ENCODE measurements at places on chromosomes 3 and 15. TPM values are rescaled to one million over a fixed set of nuclear protein-coding genes. Genes with fewer than 3 reads are reported as not detected.

- H3K27me3 ChIP-seq: no peaks in the 10 kb centered on the region
- no peaks in the 10 kb centered on the region for H3K4me1 ChIP-seq
- peak; percentile 55 for DNase-seq
- H3K4me3 ChIP-seq: no peak overlapping the region
Measured at GRCh38 chr3:185950728-185951127, 12.9 kb upstream of the TRA2B start.

GRCh38 chr3:127588806-127589577, 1.5 kb downstream of the TPRA1 start:
- H3K36me3 ChIP-seq: no peaks in the 10 kb centered on the region
- peaks cover 13% of the 10 kb centered on the region for H3K4me1 ChIP-seq
- H3K27me3 ChIP-seq: no peaks in the 10 kb centered on the region
- H3K4me3 ChIP-seq: no peak overlapping the region
- no peak overlapping the region for H3K27ac ChIP-seq

DNA sequence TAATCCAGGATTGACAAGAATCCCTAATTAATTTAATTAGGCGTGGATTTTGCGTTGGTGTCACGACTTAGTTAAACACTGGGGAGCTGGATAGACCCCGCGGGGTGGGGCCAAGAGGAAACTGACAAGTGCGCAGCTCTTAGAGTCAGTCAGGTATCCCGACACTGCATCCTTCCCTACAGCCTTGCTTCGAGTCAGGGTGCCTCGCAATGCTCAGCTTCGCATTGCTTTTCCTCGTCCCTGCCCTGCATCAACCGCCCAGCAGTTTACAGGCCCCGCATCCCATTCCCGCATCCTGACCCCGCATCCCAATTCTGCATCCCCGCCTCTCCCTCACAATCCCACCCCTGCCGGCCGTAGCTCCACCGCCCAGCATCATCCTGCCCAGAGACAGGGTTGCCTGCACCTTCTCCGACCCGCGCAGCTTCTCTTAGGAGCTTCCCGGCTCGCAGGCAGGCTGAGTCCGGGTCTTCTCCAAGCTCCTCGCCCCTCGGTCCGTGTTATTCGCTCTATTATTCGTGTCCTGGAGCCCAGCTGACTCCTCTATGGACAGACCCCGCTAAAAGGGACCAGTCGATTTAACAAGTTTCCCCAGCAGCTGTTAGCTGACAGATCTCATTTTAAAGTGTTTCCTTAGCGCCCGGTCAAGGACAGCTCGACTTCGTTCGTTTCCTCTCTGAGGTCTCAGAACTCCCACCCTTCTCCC, 699 bp upstream of the SHOX2 start:
- H3K36me3 ChIP-seq: no peaks in the 10 kb centered on the region
- no peak overlapping the region for H3K4me3 ChIP-seq
- DNase-seq: no peak
- peaks cover 71% of the 10 kb centered on the region for H3K27me3 ChIP-seq
- peaks cover 8% of the 10 kb centered on the region for H3K4me1 ChIP-seq
- no peak overlapping the region for H3K27ac ChIP-seq

GRCh38 chr3:160003520-160004128, 15.0 kb downstream of the IL12A start:
- H3K27ac ChIP-seq: no peak overlapping the region
- no peaks in the 10 kb centered on the region for H3K27me3 ChIP-seq
- no peak overlapping the region for H3K4me3 ChIP-seq
- no peaks in the 10 kb centered on the region for H3K36me3 ChIP-seq
- H3K4me1 ChIP-seq: no peaks in the 10 kb centered on the region
- peak; percentile 68 for DNase-seq

PSTPIP1 gene
- polyA plus RNA-seq: 2.3 TPM

GRCh38 chr15:96107916-96108315, 222.6 kb upstream of the NR2F2 start:
- H3K27ac ChIP-seq: no peak overlapping the region
- DNase-seq: no peak
- no peak overlapping the region for H3K4me3 ChIP-seq

SLC12A6 gene
- 26.0 TPM for polyA plus RNA-seq

GRCh38 chr3:49902511-49903345, 945 bp downstream of the MST1R start:
- peak overlapping the region; percentile 97 for H3K27ac ChIP-seq
- DNase-seq: no peak
- H3K27me3 ChIP-seq: no peaks in the 10 kb centered on the region
- no peak overlapping the region for H3K4me3 ChIP-seq
- peaks cover 39% of the 10 kb centered on the region for H3K36me3 ChIP-seq
- peaks cover 4% of the 10 kb centered on the region for H3K4me1 ChIP-seq

ARPIN gene
- 37.1 TPM for polyA plus RNA-seq

DNA sequence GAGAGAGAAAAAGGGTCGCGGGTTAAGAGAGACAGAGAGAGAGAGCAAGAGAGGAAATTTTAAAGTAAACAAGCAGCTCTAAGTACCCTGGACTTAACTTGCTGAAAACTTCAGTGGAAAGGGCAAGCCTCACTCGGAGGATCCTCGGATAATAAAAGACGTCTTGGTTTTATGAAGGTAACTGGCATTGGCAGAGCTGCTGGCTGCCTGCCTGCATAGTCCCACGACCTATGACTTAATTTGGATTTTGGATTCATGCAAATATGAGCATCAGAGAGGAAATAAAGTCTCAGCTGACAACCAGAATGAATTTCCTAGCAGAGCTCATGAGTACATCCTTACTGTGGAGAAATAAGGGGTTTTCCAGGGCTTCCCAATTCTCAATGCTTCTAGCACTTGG, 95.1 kb upstream of the PDZRN3 start:
- H3K27ac ChIP-seq: peak overlapping the region; percentile 30
- no peak overlapping the region for H3K4me3 ChIP-seq
- no peak for DNase-seq
- H3K36me3 ChIP-seq: no peaks in the 10 kb centered on the region

FBXW12 gene
- polyA plus RNA-seq: not detected

DNA sequence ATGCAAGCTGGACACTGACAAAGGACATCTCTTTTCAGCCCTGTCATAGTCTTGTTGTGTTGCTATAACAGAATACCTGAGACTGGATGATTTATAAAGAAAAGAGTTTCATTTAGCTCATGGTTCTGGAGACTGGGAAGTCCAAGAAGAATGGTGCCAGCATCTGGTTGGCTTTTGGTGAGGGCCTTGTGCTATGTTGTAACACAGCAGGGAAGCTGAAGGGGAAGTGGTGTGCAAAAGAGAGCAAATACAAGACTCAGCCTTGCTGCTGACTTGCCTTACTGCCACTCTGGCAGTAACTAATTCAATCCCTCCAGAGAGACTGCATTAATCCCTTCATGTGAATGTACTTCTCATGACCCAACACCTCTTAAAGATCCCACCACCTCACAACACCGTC, 356.3 kb upstream of the PROK2 start:
- H3K27ac ChIP-seq: no peak overlapping the region
- peaks cover 26% of the 10 kb centered on the region for H3K4me1 ChIP-seq
- H3K36me3 ChIP-seq: no peaks in the 10 kb centered on the region
- H3K27me3 ChIP-seq: no peaks in the 10 kb centered on the region

DNA sequence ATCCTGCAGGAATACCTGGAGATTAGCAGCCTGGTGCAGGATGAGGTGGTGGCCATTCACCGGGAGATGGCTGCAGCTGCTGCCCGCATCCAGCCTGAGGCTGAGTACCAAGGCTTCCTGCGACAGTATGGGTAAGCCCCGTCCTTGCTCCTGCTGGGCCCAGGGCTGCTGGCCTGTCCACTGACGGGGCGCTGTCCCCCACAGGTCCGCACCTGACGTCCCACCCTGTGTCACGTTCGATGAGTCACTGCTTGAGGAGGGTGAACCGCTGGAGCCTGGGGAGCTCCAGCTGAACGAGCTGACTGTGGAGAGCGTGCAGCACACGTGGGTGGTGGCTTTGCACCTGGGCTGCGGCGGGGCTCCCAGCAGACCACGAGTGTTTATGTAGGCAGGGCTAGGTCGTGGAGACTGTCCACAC, 5.0 kb downstream of the FES start:
- H3K4me1 ChIP-seq: peaks cover 18% of the 10 kb centered on the region
- no peaks in the 10 kb centered on the region for H3K27me3 ChIP-seq
- no peak for DNase-seq
- no peaks in the 10 kb centered on the region for H3K36me3 ChIP-seq

- no peaks in the 10 kb centered on the region for H3K36me3 ChIP-seq
- H3K27me3 ChIP-seq: no peaks in the 10 kb centered on the region
- H3K27ac ChIP-seq: no peak overlapping the region
Measured at GRCh38 chr3:13042715-13043271, 30.4 kb downstream of the IQSEC1 start.

GLDN gene
- polyA plus RNA-seq: 0.87 TPM

GRCh38 chr15:85026304-85027032, 44.8 kb downstream of the PDE8A start:
- DNase-seq: no peak
- H3K4me3 ChIP-seq: no peak overlapping the region
- H3K36me3 ChIP-seq: no peaks in the 10 kb centered on the region
- peaks cover 49% of the 10 kb centered on the region for H3K4me1 ChIP-seq
- no peaks in the 10 kb centered on the region for H3K27me3 ChIP-seq
- peak overlapping the region; percentile 31 for H3K27ac ChIP-seq

GRCh38 chr3:43153216-43154083, 47.6 kb upstream of the POMGNT2 start:
- no peaks in the 10 kb centered on the region for H3K4me1 ChIP-seq
- no peaks in the 10 kb centered on the region for H3K27me3 ChIP-seq
- no peaks in the 10 kb centered on the region for H3K36me3 ChIP-seq
- H3K27ac ChIP-seq: no peak overlapping the region
- no peak overlapping the region for H3K4me3 ChIP-seq

DNA sequence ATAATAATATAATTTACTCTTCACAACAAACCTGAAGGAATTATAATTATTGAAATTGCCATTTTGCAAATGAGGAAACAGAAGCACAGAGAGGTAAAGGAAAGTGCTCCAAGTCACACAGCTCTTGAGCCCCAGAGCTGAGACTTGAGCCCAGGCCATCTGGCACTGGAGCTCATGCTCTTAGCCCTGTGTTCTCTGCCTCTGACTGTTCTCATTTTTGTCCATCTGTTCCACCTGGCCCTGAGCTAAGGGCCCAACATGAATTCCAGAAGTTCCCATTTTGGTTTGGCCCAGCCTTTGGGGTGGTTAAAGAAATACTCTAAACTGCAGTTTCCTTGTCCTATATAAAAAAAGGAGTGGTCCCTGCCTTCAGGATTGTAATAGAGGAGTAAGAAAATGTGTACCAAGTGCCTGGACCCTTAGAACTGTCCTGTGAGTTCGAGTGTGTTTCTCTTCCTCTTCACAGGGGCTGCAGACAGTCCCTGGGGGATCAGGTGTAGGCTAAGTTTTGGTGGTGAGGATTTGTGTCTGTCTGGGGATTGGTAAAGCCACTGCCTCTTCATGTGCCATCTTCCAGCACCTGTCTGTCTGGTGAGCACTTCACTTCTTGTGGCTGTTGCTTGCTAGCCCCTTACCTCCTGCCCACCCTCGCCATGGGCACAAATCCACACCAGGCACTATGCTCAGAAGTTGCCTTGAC, 91.8 kb downstream of the DNAJB8 start:
- H3K27ac ChIP-seq: no peak overlapping the region
- H3K4me1 ChIP-seq: no peaks in the 10 kb centered on the region
- no peaks in the 10 kb centered on the region for H3K27me3 ChIP-seq
- no peak overlapping the region for H3K4me3 ChIP-seq
- DNase-seq: no peak

DNA sequence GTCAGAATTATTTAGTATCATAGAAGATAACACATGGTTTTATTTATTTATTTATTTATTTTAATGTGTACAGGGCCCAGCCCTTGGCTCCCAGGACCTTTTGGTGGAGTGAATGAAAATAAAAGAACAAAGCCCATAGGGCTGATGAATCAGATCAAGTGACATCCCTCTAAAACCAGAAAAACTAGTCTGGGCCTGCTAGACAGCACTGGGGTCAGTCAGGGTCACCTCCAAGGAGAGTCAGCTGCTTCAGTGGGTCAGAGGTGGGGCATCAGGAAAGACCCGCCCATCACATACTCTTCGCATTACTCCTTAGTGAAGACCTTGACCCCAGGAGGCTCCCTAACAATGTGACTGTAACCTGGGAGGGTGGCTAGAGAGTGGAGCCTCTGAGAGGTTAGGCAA, 12.8 kb downstream of the PPCDC start:
- H3K27ac ChIP-seq: peak overlapping the region; percentile 67
- no peaks in the 10 kb centered on the region for H3K27me3 ChIP-seq
- H3K4me3 ChIP-seq: no peak overlapping the region
- peak; percentile 87 for DNase-seq

APOD gene
- 9.4 TPM for polyA plus RNA-seq

GRCh38 chr3:61439122-61439458, 122.3 kb upstream of the PTPRG start:
- no peak overlapping the region for H3K4me3 ChIP-seq
- no peaks in the 10 kb centered on the region for H3K4me1 ChIP-seq
- no peak overlapping the region for H3K27ac ChIP-seq
- H3K36me3 ChIP-seq: no peaks in the 10 kb centered on the region
- H3K27me3 ChIP-seq: no peaks in the 10 kb centered on the region

CMTM8 gene
- polyA plus RNA-seq: 10.3 TPM

SLC24A1 gene
- polyA plus RNA-seq: 15.2 TPM

- H3K27ac ChIP-seq: no peak overlapping the region
- no peak for DNase-seq
- H3K4me1 ChIP-seq: no peaks in the 10 kb centered on the region
- H3K27me3 ChIP-seq: no peaks in the 10 kb centered on the region
Measured at GRCh38 chr3:41900265-41900664, 61.6 kb downstream of the ULK4 start.

- no peak for DNase-seq
- H3K27me3 ChIP-seq: no peaks in the 10 kb centered on the region
- no peak overlapping the region for H3K27ac ChIP-seq
- no peaks in the 10 kb centered on the region for H3K36me3 ChIP-seq
- H3K4me3 ChIP-seq: no peak overlapping the region
Measured at GRCh38 chr3:190076136-190076535, 44.6 kb downstream of the P3H2 start.

KCNMB3 gene
- 1.5 TPM for polyA plus RNA-seq

SKOR1 gene
- 0.45 TPM for polyA plus RNA-seq

DNA sequence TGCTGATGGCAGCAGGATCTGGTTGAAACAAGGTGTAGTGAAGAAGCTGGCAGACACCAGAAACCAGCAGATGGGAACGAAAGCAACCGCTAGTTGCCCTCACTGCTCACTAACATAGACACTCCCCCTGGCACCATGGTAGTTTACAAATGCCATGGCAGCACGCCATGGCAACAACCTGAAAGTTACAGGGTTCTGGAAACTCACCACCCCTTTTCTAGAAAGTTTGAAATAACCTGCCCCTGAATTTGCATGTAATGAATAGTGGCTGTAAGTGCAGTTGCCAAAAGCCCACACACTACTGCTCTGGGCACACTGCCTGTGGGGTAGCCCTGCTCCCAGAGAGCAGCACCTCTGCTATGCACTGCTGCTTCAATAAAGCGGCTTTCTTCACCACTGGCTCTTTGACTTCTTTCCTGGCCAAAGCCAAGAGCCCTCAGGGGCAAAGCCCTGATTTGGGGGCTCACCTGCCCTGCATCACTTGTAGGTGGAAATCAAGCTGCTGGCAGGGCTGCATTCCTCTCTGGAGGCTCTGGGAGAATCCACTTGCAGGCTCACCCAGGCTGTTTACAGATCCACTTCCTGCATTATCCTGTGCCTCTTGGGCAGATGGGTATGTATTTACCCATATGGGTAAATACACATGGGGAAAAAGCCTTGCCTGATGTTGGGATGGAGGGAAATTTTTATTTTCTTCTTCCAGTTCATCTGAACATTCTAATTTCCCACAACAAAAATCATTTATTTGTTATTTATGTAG, 2.0 kb upstream of the GP9 start:
- no peaks in the 10 kb centered on the region for H3K36me3 ChIP-seq
- H3K27me3 ChIP-seq: no peaks in the 10 kb centered on the region
- H3K27ac ChIP-seq: no peak overlapping the region

LRRN1 gene
- polyA plus RNA-seq: 22.2 TPM

ZIC1 gene
- polyA plus RNA-seq: not detected

Data from small intestine (tissue), 16 donors.